Breast epithelium (tissue), 4 donors: ENCODE measurements at places on chromosomes 13 and 19.

DNA sequence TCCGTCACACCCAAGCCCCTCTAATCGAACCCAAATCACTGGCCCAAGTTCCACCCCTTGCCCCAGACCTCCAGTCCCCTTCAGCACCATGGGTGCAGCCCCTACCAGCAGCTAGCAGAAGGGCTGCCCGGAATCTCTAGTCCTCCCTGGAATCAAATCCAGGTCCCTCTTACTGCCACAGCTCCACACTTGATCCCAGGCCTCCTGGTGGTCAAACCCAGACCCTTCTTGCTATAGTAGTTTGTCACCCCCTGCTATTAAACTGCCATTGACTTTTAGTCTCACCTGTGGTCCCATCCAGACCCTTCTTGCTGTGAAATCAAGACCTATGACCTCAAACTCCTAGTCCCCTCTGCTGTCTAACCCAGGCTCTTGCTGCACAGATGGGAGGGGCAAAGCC is 8.7 kb downstream of the HIPK4 start:
- H3K27ac ChIP-seq, result no peak overlapping the region
- no peak for DNase-seq
- H3K4me3 ChIP-seq, result no peak overlapping the region
- no peaks in the 10 kb centered on the region for H3K36me3 ChIP-seq
- H3K27me3 ChIP-seq, result no peaks in the 10 kb centered on the region

- H3K36me3 ChIP-seq, result no peaks in the 10 kb centered on the region
- DNase-seq, result no peak
- H3K4me1 ChIP-seq, result no peaks in the 10 kb centered on the region
- no peak overlapping the region for H3K4me3 ChIP-seq
- no peaks in the 10 kb centered on the region for H3K27me3 ChIP-seq
These were observed 488.8 kb downstream of the KCTD12 start for GRCh38 chr13:76397413-76397812.

GRCh38 chr13:22286338-22286737 is 615.5 kb downstream of the FGF9 start:
- DNase-seq, result no peak
- no peaks in the 10 kb centered on the region for H3K36me3 ChIP-seq
- no peak overlapping the region for H3K27ac ChIP-seq
- no peaks in the 10 kb centered on the region for H3K27me3 ChIP-seq
- no peaks in the 10 kb centered on the region for H3K4me1 ChIP-seq

GRCh38 chr19:38831142-38831605 is 420 bp downstream of the ECH1 start:
- H3K27me3 ChIP-seq, result no peaks in the 10 kb centered on the region
- H3K27ac ChIP-seq, result peak overlapping the region; percentile 92
- H3K4me3 ChIP-seq, result peak overlapping the region; percentile 68
- H3K36me3 ChIP-seq, result no peaks in the 10 kb centered on the region
- H3K4me1 ChIP-seq, result peaks cover 10% of the 10 kb centered on the region
- DNase-seq, result peak; percentile 83

- no peaks in the 10 kb centered on the region for H3K27me3 ChIP-seq
- no peaks in the 10 kb centered on the region for H3K4me1 ChIP-seq
- no peak overlapping the region for H3K27ac ChIP-seq
- DNase-seq, result no peak
- no peak overlapping the region for H3K4me3 ChIP-seq
- H3K36me3 ChIP-seq, result no peaks in the 10 kb centered on the region
These were observed 138.4 kb downstream of the ATP11A start for GRCh38 chr13:112828082-112828699.

- no peaks in the 10 kb centered on the region for H3K27me3 ChIP-seq
- H3K4me1 ChIP-seq, result no peaks in the 10 kb centered on the region
- H3K36me3 ChIP-seq, result no peaks in the 10 kb centered on the region
- no peak overlapping the region for H3K27ac ChIP-seq
- no peak overlapping the region for H3K4me3 ChIP-seq
- DNase-seq, result no peak
These were observed 6.9 kb downstream of the KIR3DL3 start for GRCh38 chr19:54731191-54731590.
